Activated B cell treated with CpG ODN at 0.5 μM for 24 hours (primary cell): ENCODE measurements at places on chromosomes 5 and 9.

- no peak for DNase-seq
These were observed 130.0 kb downstream of the LIFR start for GRCh38 chr5:38426490-38426889.

DNA sequence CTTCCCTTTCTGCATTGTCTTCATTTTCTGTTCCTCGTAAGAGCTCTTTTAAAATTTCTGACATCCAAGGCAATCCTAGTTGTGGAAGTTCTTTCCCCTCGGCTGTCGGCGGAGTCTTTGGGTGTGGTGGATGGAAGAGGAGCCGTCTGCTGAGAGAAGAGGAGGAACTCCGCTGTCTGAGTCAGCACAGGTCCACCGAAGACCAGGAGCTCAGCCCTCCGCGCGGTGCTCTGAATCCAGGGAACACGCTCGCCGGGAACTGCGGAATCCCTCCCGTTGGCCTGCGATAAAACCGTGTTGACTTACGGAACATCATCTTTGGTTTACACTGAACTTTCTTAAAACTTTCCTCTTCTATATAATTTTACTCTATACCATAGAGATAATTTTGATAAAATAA lies 100.7 kb upstream of the IRX4 start:
- DNase-seq = no peak

DNA sequence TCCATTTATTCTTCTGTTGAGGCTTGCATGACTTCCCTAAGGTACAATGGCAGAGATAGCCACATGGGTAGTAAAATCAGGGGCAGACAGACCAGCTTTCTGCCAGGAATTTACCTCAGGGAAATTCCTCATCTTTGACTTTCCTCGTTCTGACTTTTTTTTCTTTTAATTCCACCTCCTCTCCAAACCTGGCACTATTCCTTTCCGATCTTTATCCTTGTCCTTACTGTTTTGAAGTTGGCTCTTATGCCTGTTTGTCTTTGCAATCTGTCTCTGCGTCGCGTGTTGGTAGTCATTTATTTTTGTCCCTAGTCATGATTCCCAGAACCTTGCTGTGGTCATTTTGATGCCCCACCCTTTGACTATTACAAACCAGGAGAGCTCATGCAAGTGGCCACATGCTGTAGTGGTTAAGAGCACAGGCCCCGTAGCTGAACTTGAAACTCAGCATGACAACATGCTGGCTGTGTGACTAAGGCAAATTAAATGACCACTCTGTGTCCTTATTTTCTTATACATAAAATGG lies 19.0 kb downstream of the TMC1 start:
- DNase-seq = no peak

GRCh38 chr9:89001917-89002540 lies 10.8 kb downstream of the S1PR3 start:
- no peak for DNase-seq
